ENCODE measurements at places on chromosomes 2 and 18.

GRCh38 chr18:26386441-26386840 lies 160.2 kb downstream of the TAF4B start:
- peak; percentile 64 for DNase-seq

DNA sequence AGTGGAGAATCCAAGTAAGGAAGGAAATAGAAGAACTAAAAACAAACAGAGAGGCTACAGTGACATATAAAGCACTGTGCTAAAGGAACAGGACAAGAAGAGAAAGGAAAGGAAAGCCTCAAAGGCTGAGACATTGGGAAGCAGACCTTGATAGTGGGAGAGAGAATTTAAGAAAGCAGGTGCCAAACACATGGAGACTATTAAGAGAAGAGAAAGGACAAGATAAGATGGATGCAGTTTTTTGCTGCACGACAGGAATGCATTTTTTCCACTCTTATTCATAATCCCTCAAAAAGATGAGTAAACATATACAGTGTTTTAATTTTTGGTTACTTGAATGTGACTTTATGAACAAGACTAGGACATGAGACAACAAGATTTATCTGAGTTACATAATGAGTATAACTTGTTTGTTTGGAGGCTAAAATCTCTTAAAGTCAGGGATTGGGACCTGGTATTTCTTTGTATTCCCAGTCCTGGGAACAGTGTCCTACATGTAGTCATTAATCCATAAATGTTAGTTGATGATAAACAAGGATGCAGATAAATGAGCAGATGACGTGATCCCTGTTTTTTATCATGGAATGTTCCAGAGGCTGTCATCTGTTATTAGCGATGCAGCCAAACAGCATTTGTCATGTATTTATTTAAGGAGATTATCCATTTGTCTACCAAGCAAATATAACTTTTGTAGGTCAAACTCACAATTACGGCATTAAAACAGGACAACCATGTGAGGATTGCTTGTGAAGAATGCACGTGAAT lies 141.7 kb downstream of the DNER start:
- no peak for DNase-seq

DNA sequence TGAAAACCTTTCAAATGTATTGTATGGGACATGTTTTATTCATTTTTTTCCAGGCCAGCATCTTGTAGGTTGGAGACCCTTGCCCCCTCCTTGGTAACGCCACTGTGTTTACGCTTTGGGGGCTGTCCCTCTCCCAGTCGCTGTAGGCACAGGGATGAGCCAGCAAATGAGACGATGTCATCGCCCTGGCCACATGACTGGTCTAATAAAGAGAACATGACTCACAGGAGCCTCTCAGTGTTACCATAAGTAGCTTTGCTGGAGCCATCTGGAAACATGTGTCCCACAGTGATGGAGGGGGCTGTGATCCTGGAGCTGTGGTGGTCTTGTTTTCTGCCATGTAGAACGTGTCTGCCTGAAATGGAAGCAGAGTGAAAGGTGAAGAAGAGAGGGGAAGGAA lies 78.9 kb downstream of the CD8B2 start:
- DNase-seq = no peak

GRCh38 chr2:23042216-23042906 lies 342.6 kb upstream of the KLHL29 start:
- no peak for DNase-seq

- no peak for DNase-seq
These were observed 104.6 kb downstream of the ITGB1BP1 start for GRCh38 chr2:9318461-9319337.

- no peak for DNase-seq
These were observed 109.8 kb downstream of the CPO start for GRCh38 chr2:207049122-207049521.

GRCh38 chr2:240162032-240162431 lies 21.6 kb upstream of the OTOS start:
- no peak for DNase-seq

GRCh38 chr2:85936421-85937068 lies 47.8 kb upstream of the ST3GAL5 start:
- no peak for DNase-seq

DNA sequence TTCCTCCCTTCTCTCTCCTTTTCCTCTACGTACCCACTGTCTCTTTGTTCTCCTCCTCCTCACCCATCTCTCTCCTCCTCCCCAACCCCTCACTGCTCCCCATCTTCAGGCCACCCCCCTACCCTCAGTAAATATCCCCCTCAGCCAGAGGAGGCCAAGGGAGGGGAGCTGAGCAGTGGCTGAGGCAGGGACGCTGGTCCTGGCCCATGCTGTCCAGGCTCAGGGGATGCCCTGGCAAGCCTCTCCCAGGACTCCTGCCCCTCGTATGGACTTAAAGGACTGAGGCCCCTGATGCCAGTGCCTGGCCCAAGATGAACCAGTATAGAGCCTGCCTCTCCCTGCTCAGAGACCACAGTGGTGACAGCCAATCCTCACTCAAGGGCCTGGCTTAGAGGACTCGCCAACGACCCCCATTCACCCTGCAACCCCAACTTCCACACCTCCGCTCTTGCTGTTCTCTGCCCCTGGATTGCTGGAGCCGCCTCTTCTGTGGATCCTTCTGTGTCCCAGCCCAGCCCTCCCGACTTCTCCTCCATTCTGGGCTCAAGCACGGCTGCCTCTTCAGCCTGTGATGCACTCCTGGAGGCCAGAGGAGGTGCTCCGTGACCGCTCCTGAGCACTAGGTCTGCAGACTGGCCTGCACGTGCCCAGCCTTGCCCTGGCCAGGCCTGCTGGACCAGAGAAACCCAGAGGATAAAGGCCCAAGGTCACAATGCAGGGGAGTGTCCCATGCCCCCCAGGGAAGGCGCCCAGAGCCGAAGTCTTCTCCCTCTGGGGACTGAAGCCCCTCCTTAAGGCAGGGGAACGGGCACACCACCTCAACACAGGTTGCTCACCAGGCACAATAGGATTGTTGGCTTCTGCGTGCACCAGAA lies 9.5 kb upstream of the DUSP2 start:
- no peak for DNase-seq

DNA sequence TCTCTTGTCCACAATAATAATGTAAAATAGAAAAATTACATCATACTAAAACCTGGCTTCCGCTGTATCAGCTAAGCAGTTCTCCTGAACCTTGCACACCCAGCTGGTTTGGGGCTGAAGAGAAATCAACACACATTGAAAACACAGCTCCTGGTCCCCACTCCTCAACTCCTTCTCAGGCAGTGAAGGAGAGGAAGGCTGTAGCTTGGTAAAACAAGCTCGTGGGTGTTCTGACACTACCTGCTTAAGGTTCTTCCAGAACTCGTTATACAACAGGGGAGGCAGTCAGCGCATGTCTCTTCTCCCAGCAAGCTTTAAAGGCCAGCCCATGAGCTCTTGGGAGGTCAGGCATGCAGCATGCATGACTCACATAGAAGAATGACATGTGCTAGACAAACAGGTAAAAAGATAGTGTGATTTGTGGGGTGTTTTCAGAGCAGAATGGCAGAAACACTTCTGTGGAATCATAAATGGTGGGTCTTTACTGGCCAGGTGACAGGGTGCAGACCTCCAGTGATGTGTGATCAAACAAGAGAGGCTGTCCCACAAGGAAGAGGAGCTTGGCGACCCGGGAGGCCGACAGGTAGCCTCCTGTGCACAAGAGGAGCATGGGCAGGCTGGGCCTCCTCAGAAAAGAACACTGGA lies 69.1 kb downstream of the UXS1 start:
- no peak for DNase-seq

DNA sequence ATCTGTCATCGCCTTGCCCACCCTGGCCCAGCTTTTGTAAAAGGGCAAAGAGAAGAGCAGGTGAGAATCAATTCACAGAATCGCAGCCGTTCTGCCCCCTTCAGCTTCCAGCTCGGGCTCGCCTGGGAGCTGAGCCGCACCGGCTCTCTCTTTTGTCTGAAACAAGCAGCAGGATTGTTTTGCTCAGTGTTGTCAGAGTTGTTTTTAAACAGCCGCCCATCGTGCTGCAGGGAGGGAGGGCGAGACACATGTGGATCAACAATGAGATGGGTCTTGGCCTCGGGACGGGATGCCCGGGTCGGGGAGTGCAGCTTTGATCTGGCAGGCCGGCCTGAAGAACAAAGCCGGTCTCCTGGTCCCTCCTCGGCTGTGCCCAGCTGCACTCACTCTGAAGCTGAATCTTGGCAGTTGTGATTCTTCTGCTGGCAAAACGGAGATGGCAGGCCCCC lies 39.7 kb upstream of the HDAC4 start:
- peak; percentile 31 for DNase-seq

GRCh38 chr2:50748671-50749070 lies 283.3 kb downstream of the NRXN1 start:
- no peak for DNase-seq

GRCh38 chr18:36075862-36076587 lies 8.7 kb upstream of the RPRD1A start:
- peak; percentile 25 for DNase-seq

GRCh38 chr2:66405473-66405872 lies 29.5 kb upstream of the MEIS1 start:
- no peak for DNase-seq

DNA sequence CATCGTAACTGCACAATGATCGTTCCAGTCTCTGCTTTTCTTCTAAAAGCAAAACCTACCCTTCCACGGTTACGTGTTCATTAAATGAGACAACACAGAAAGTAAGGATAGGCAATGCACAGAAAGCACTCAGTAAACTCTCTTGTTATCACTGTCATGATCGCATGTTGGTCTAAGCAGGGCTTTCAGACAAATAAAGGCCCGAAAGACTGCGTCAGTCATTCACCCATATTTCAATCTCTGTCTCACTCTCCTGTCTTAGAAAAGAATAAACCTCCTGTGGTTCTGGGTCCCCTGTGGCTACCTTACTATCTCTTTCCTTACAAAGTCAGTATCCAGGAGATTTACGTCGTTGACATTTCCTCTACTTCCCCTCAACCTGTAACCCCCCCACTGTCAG lies 160.9 kb downstream of the VAPA start:
- no peak for DNase-seq

DNA sequence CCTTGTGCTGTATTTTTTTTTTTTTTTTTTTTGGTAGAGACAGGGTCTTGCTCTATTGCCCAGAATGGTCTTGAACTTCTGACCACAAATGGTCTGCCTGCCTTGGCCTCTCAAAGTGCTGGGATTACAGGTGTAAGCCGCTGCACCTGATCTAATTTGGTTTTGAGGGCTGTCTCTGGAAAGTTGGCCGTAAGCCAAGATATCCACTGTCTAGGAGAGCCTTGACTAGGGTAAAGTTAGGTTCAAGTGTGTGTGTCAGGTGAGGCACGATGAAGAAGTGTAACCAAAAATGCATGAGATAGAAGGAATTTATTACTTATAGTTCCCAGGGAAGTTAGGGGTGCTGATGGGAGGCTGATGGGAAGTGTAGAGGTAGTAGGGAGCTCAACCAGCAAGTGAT lies 46.7 kb downstream of the INO80C start:
- no peak for DNase-seq

- DNase-seq = no peak
These were observed 85.9 kb upstream of the RTN4 start for GRCh38 chr2:55136138-55136541.
